ENCODE measurements at places on chromosomes 5 and 9.

GRCh38 chr9:4011054-4011453 lies 288.8 kb downstream of the GLIS3 start:
- ATAC-seq = no peak

- no peak for ATAC-seq
Measured at GRCh38 chr5:124549891-124550436, 196.5 kb downstream of the ZNF608 start.

- no peak for ATAC-seq
Measured at GRCh38 chr5:150618588-150619281, 21.7 kb upstream of the SYNPO start.

DNA sequence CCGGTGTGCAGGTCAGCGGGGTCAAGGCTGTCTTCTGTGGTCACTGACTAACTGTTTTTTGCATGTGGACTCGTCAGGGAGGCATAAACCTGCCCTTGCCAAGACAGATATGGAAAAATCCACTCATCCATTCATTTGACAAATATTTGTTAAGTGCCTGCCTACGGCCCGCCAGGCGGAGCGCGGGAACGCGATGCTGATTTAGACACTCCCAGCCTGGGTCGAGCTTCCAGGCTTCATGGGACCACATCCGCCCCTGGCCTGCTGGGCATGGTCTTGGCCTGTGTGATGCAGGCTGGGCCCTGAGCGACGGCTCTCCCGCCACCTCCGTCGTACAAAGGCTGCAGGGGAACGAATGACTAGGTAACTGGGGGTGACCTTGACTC lies 18.1 kb downstream of the MYMK start:
- ATAC-seq = no peak

- no peak for ATAC-seq
Measured at GRCh38 chr9:4892501-4893194, 92.4 kb upstream of the JAK2 start.

DNA sequence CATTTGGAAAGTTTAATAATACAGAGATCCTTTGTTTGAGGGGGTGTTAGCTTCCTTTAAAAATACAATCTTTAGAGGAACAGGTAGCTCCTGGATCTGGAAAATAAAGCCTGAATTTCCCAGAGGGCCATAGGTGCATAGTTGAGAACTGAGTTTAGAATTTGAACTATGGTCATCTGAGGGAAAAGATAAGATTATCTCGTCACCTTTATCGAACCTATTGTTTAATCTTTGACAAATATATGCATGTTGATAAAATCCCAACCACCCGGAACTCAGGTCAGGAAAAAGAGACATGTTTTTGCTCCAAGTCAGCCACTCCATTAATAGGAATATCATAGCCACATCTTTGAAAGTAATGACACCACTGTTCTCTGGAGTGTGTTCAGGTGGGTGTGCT lies 91.7 kb upstream of the FAM169A start:
- ATAC-seq = no peak

GRCh38 chr5:133596049-133596448 lies 16.3 kb downstream of the FSTL4 start:
- no peak for ATAC-seq

GRCh38 chr9:2628919-2629318 lies 7.3 kb downstream of the VLDLR start:
- ATAC-seq = no peak

- no peak for ATAC-seq
Measured at GRCh38 chr5:131973089-131973712, 27.7 kb upstream of the MEIKIN start.

GRCh38 chr9:20553558-20554149 lies 68.6 kb downstream of the MLLT3 start:
- no peak for ATAC-seq

DNA sequence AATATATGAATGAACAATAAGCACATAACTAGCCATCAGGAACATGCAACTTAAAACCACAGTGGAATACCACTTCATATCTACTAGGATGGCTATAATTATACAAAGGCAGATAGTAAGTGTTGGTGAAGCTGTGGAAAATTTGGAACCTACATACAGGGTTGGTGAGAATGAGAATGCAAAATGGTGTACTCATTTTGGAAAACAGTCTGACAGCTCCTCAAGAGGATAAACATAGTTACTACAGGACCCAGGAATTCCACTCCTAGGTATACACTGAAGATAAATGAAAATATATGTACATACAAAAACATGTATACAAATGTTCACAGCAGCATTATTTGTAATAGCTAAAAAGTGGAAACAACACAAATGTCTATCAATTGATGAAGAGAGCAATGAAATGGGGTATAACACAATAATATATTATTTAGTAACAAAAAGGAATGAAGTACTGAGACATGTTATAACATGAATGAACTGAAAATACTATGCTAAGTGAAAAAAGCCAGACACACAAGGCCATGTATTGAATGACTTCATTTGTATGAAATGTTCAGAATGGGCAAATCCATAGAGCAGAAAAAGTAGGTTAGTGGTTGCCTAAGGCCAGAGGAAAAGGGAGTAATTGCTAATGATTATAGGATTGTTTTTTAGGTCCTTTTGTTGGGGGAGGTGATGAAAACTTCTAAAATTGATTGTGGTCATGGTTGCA lies 31.2 kb upstream of the CDK5RAP2 start:
- ATAC-seq = no peak

DNA sequence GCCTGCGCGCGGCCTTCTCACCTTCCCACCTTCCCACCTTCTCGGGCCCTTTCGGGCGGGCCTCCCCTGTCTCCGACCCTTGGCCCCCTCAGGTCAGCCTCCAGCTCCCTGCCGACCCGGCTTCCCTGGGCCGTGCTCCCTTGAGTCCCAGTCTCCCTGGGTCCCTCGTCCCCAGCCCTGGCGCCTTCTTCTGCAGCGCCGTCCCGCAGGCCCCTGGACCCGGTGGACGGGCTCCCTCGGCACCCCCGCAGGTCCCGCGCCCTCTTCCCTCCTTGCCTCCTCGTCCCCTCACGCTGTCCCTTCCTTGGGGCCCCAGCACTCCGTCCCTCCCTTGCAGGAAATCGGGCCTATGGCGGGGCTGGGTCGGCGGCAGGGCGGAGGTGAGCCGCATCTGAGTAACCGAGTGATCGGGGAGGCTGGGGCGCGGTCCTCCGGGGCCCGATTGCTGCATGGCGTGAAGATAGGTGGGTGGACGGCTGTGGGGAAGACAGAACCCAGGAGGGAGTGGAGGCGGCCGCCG lies 7.6 kb downstream of the ARPC5L start:
- peak; percentile 6 for ATAC-seq

DNA sequence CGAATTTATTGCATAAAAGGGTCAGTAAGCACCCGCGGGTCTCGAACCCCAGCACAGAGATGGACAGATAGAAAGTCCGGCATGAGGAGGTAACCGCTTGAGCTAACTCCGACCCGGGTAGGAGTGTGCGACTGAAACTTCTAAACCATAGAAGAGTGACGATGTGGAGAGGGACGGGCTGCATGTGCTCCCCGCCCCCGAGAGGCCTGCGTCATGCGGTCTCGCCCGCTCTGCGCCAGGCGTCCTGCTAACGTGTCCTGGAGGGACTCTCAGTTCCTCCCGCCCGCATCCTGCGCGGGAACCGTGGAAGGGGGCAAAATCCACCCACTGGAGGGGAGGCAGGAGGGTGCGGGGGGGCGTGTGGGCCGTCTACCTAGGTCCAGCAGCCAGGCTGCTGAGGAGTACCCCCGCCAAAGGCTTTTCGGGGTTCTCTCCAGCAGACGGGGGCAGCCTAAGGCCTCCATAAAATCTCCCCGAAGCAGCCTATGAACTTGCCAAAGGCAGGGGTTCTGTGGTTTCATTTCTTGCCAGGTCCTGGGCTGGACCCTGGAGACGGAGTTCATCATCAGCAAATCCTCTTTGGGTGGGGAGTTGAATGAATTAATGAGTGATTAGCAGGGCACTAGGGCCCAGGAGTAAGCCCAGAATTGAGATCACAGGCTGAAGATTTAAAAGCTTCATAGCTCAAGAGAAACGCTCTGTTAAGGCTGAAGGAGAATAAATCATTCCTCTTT lies 51.9 kb downstream of the TGFBI start:
- ATAC-seq = peak; percentile 91

DNA sequence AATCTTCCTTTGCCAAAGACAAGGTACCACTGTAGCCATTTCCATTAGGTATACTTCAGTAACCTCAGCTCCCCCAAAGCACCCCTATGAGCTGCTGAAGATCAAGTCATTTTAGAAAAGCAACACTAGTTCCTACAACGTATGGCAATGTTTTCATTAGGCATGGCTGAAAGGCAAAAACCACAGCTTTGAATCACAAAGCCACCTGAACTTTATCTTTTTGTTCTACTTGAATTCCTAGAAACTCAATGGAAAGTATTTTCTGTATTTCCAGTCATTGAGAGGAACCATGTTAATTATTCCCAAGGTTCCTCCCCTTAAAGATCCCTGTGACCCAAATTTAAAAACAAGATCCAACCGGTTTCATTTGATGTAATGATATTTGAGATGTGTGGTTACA lies 152.1 kb downstream of the EFNA5 start:
- no peak for ATAC-seq

DNA sequence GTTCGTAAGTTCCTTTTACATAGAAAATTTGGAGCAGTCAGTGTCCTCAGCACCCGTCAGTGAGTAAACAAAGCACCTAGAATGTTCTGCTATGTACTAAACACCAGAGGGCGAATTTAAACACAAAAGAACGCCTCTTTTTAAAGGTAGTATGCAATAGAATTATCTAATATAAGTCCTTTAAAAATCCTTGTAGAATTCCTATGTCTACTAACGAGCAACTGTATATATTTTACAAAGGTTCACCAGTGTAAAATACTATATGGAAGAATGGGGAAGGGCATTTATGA lies 499 bp upstream of the TMEM232 start:
- ATAC-seq = peak; percentile 12

GRCh38 chr5:124707520-124707919 lies 38.9 kb downstream of the ZNF608 start:
- no peak for ATAC-seq

DNA sequence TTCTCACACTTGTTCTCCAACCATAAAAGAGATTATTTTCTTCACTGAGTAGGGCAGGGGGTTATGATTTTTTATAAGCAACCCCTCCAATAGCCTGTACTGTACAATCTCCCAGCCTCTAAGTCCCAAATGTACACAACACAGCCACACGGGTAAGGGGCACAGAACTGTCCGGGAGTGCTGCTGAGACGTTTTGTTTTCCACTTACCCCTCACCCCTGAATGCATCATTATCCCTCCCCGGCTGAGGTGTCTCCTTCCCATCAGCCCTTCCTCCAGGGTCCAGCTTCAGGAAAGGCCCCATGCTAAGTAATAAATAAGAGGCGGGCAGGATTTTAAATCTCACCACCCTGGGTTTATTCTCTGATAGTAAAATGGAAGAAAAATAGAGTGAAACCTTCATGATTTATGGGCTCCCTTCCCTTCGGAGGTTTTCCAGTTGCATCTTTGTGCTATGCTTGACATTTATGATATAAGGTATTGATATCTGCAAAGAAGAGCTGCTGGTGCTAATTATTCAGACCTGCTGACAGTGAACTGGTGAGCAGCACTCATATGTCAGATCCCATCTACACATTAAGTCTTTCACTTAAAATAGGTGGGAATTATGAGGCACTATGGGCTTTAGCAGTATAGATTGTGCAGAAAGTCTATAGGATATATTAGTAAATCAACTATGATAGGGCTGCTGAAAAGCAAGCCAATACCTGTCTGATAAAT lies 67.2 kb upstream of the MEGF10 start:
- no peak for ATAC-seq

DNA sequence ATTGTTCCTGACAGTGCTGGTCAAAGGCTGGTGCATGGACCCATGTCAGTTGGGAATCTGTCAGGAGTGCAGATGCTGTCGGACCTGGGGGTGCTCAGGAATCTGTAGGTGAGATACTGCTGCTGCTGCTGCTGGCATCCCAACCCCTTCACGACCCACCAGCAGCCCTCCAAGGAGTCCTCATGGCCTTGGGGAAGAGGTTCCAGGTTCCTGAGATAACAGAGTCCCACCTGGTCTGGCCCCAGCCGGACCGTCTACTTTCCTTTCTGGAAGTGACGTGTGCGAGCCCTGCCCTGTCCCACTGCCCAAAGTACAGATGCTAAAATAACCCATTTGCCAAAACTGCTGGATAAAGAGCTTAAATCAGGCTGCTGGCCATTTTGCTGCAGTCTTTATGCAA lies 4.3 kb downstream of the NXNL2 start:
- ATAC-seq = no peak

GRCh38 chr5:149130121-149130914 lies 11.0 kb upstream of the ABLIM3 start:
- no peak for ATAC-seq

- ATAC-seq = no peak
Measured at GRCh38 chr5:160174290-160174689, 55.0 kb upstream of the FABP6 start.

DNA sequence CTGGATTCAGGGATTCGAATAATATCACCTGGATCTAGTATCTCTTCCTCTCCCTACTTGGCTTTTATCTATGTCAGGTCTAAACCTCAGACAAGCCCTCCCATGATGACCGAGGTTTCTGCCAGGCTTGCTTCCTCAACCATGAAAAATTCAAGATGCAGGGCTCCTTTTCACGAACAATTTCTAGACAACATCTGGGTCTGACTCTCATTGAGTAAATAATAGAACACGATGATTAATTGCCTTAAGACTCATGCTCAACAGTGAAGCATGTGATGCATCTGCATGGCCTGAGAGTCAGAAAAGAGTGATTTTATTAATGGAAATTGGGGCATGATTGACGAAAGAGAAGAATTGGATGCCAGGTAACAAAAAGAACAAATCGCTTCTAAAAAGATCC lies 277.2 kb upstream of the ZNF608 start:
- no peak for ATAC-seq
